Liver (tissue), 10 donors: ENCODE measurements at places on chromosomes 16 and 17. TPM values are rescaled to one million over a fixed set of nuclear protein-coding genes. Genes with fewer than 3 reads are reported as not detected.

The SLC13A5 gene
- 329 TPM for polyA plus RNA-seq

The CACNG4 gene
- polyA plus RNA-seq, result not detected

The TXNL4B gene
- polyA plus RNA-seq, result 6.6 TPM

The PMP22 gene
- polyA plus RNA-seq, result 5.2 TPM

The KRT222 gene
- polyA plus RNA-seq, result 1.9 TPM

The RNF157 gene
- polyA plus RNA-seq, result 0.50 TPM

The LAT gene
- 1.5 TPM for polyA plus RNA-seq
